NCI-H1092 (cell line): ENCODE measurements at places on chromosomes 1 and 21.

DNA sequence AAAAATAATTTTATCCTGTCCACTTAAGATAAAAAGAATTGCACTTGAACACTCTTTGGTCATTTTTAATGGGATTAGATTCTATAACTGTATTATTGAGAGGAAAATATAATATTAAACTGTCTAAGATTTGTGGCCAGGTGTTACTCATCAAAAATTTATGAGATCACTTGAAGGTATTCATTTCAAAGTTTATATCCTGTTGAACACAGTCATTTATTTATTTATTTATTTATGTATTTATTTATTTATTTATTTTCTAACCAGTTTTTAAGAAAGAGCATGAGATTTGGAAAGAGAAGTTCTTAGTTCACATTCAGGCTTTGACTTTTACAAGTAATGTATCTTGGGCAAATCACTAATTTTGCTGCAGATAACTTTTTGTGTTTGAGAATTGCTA lies 692.7 kb downstream of the LTN1 start:
- DNase-seq = no peak

GRCh38 chr1:3428899-3429298 lies 25.6 kb upstream of the ARHGEF16 start:
- DNase-seq = no peak

DNA sequence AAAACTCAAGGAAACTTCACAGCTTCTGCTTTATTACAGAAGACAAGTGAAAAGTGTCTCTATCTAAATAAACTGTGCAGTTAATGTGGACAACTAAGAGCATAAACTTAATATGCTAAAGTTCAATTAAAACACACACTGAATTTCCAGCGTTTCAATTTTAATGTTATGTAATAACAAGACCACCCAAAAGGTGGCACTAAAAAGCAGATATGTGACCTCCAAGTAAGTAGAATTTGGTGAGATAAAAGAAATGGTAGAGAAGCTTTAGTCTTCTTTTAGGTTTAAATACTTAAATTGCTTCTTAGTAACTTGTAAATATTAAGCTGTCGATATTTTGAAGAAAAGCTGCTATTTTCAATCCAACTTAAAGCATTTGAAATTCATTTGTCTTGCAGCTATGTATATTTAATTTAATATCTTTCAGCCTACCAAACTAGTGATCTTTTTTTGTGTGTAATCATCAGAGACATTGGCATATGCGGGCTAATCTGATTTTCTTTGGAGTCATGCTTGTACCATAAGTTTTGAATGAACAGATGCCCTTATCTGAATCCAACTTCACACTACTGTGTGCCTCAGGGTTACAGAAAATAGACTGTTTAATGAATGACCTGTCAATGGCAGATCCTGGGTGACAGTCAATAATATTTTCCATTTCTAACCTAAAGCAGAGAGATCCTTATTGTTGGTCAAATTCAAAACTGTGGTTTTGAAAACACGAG lies 36.5 kb upstream of the ADAMTS1 start:
- no peak for DNase-seq

DNA sequence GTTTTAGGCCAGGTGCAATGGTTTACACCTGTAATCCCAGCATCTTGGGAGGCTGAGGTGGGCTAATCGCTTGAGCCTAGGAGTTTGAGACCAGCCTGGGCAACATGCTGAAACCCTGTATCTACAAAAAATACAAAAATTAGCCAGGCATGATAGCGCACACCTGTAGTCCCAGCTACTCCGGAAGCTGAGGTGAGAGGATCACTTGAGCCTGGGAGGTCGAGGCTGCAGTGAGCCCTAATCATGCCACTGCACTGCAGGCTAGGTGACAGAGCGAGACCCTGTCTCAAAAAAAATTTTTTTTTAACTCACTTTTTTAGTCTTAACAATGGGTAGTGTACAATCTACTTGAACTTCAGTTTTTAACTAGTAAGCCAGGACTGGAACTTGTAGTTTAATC lies 137.5 kb downstream of the HS2ST1 start:
- DNase-seq = no peak

- no peak for DNase-seq
Observed at GRCh38 chr1:153611356-153611755, 1.6 kb downstream of the S100A16 start.

- DNase-seq = no peak
Observed at GRCh38 chr1:10662824-10663677, 133.4 kb downstream of the CASZ1 start.

GRCh38 chr1:211932231-211932932 lies 101.8 kb upstream of the LPGAT1 start:
- no peak for DNase-seq

GRCh38 chr1:230784163-230784562 lies 37.0 kb downstream of the CAPN9 start:
- no peak for DNase-seq

DNA sequence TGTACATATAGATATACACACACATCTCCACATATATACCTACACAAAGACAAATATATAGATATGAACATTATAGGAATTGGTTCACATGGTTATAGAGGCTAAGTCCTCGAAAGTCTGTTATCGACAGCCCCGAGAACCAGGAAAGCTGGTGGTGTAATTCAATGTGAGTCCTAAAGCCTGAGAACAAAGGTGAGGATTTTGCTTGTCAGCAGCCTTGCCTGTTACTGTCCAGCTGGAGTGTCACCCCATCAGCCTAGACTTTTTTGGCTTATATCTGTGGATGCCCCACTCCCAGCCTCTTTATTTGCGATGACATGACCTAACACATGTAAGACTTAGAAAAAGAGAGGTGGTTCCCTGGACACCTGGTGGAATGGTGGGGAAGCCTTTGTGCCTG lies 97.0 kb downstream of the GIPC2 start:
- DNase-seq = no peak

GRCh38 chr1:78003882-78004718 lies 639 bp upstream of the DNAJB4 start:
- no peak for DNase-seq
